ENCODE measurements at places on chromosomes 4 and X.

DNA sequence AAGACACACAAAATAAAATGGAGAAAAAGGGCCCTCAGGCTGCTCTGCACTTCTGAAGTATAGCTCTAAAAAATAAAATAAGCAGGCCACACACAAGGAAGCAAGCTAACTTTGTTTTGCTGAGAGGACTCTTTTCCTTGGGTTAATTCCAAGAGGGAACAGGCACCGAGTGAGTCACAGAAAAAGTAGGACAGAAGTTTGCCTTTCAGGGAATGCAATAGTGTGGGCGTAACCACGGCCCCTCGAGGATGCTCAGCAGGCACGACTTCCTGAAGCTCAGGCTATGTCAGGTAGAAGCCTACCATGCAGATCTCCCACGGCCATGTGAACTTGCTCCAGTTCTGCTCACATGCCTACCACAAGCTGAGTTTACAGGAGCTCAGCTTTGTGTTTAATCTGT lies 22.1 kb downstream of the PPP1R2C start:
- H3K27ac ChIP-seq: no peak overlapping the region
- no peak for DNase-seq
- no peaks in the 10 kb centered on the region for H3K27me3 ChIP-seq
- no peaks in the 10 kb centered on the region for H3K4me1 ChIP-seq
- H3K4me3 ChIP-seq: no peak overlapping the region

GRCh38 chrX:108494406-108495090 lies 54.9 kb downstream of the COL4A5 start:
- no peak for DNase-seq
- no peak overlapping the region for H3K27ac ChIP-seq
- H3K4me1 ChIP-seq: peaks cover 5% of the 10 kb centered on the region
- no peaks in the 10 kb centered on the region for H3K36me3 ChIP-seq

- H3K4me3 ChIP-seq: peak overlapping the region; percentile 57
- peaks cover 11% of the 10 kb centered on the region for H3K4me1 ChIP-seq
- H3K36me3 ChIP-seq: no peaks in the 10 kb centered on the region
- H3K27ac ChIP-seq: peak overlapping the region; percentile 99
Measured at GRCh38 chrX:54358424-54359211, 772 bp upstream of the WNK3 start.

DNA sequence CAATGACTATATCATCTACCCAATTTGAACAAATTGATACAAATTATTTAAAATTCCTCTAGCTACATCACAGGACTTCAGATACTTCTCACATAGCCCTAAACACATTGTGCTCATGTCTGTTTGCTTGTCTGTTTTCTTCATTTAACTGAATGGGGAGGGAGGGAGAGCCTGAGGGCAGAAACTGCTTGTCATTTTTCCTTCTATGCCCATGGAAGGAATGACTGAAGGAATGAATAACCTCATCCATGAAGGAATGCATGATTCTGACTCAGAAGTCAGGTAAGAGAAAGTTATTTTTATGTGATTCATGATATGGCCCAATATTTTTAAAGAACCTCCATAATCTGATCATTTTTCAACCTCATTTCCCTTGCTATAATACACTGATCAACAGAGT lies 418.0 kb upstream of the PITX2 start:
- no peak for DNase-seq
- H3K4me3 ChIP-seq: no peak overlapping the region
- no peaks in the 10 kb centered on the region for H3K27me3 ChIP-seq
- peaks cover 17% of the 10 kb centered on the region for H3K4me1 ChIP-seq
